ENCODE measurements at places on chromosomes 13 and 19. TPM values are rescaled to one million over a fixed set of nuclear protein-coding genes. Genes with fewer than 3 reads are reported as not detected.

- no peaks in the 10 kb centered on the region for H3K36me3 ChIP-seq
- H3K27me3 ChIP-seq: no peaks in the 10 kb centered on the region
- no peak overlapping the region for H3K4me3 ChIP-seq
Observed at GRCh38 chr19:51158474-51159129, 16.5 kb downstream of the SIGLEC7 start.

DNA sequence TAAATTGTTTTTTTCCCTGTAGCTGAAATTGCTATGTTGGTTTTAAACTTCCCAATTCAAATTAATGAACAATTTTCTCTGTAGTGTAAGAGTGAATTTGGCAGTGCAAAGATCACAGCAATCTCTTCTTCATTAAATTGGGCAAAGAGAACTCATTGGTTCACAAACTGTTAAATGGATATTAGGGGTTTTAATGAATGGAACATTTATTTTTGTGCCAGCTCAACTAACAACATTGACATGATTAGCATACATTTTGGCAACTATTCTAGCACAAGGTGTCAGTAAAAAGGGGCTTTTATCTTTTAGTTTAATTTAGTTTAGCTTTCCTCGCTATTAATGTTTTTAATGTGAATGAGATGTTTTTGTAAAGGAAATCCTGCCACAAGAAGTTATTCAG lies 7.1 kb downstream of the PCDH20 start:
- H3K27me3 ChIP-seq: no peaks in the 10 kb centered on the region
- H3K4me1 ChIP-seq: no peaks in the 10 kb centered on the region
- H3K36me3 ChIP-seq: no peaks in the 10 kb centered on the region
- no peak overlapping the region for H3K4me3 ChIP-seq
- H3K27ac ChIP-seq: no peak overlapping the region
- DNase-seq: no peak

DNA sequence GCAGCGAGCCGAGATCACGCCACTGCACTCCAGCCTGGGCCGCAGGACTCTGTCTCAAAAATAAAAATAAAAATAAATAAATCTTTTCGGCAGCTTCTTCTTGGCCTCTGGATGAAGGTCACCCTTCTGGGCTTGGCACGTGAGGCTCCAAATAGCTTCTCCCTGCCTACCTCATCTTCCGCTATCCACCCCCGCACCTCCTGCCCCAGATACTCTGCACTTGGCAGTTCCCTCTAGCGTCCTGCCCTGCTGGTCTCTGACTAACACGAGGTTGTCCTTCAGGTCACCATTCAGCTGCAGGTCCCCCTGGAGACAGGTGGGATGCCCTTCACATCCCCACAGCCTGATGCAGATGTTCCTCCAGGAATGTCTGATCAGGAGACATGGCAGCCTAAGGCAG lies 8.5 kb upstream of the CCL25 start:
- H3K27me3 ChIP-seq: no peaks in the 10 kb centered on the region
- H3K4me1 ChIP-seq: no peaks in the 10 kb centered on the region
- no peak overlapping the region for H3K27ac ChIP-seq

- no peaks in the 10 kb centered on the region for H3K4me1 ChIP-seq
- DNase-seq: no peak
- H3K27me3 ChIP-seq: no peaks in the 10 kb centered on the region
- no peak overlapping the region for H3K4me3 ChIP-seq
Observed at GRCh38 chr13:51041126-51041525, 69.9 kb downstream of the C13orf42 start.

- no peaks in the 10 kb centered on the region for H3K4me1 ChIP-seq
- H3K27me3 ChIP-seq: no peaks in the 10 kb centered on the region
- no peak overlapping the region for H3K4me3 ChIP-seq
- no peak for DNase-seq
- H3K27ac ChIP-seq: no peak overlapping the region
Observed at GRCh38 chr19:40785526-40785925, 7.5 kb downstream of the RAB4B start.

FREM2 gene
- not detected for polyA plus RNA-seq

CD209 gene
- polyA plus RNA-seq: not detected

NKG7 gene
- polyA plus RNA-seq: 2,087 TPM

IZUMO2 gene
- not detected for polyA plus RNA-seq

SLC44A2 gene
- polyA plus RNA-seq: 285 TPM

GRCh38 chr13:90867336-90867683 lies 480.2 kb upstream of the MIR17HG start:
- no peak for DNase-seq
- no peaks in the 10 kb centered on the region for H3K27me3 ChIP-seq
- no peaks in the 10 kb centered on the region for H3K36me3 ChIP-seq

LCP1 gene
- polyA plus RNA-seq: 1,545 TPM

- H3K4me3 ChIP-seq: no peak overlapping the region
- no peaks in the 10 kb centered on the region for H3K27me3 ChIP-seq
- no peaks in the 10 kb centered on the region for H3K4me1 ChIP-seq
- H3K27ac ChIP-seq: no peak overlapping the region
- DNase-seq: no peak
Observed at GRCh38 chr19:14683439-14683838, 6.4 kb upstream of the ZNF333 start.

DNA sequence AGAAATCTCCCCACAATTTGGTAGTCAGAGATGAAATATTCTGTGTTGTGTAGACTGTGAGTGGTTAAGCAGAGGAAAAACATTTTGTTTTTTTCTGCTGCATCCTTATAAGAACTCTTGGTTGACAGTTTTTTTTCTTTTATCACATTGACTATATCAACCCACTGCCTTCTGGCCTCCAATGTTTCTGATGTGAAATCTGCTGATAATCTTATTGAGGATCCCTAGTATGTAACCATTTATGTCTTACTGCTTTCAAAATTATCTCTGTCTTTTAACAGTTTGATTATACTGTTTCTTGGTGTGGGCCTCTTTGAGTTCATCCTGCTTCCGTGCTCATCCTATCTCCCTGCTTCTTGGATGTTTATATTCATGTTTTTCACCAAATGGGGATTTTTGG lies 316.9 kb downstream of the MTUS2 start:
- no peaks in the 10 kb centered on the region for H3K27me3 ChIP-seq
- no peak for DNase-seq
- H3K4me3 ChIP-seq: no peak overlapping the region
- no peaks in the 10 kb centered on the region for H3K36me3 ChIP-seq
- H3K4me1 ChIP-seq: no peaks in the 10 kb centered on the region
- no peak overlapping the region for H3K27ac ChIP-seq

DNA sequence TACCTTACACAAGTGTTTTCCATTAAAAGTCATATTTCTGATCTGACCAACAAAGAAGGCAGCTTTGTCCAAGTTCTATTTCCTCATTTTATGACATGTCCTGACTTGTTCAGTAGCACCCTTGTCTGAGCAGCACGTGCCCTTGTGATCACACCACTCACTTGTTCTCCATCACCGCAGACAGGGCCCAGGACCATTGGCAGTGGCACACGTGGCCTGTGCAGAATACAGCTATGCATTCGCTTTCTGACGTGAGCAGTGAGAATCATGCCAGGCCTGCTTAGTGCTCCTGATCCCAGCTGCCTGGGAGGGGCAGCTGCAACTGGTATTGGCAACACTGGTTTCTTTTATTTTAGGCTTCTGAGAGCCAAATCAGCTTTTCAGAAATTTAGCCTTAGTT lies 134.2 kb downstream of the FRY start:
- H3K4me3 ChIP-seq: no peak overlapping the region
- no peak overlapping the region for H3K27ac ChIP-seq
- H3K36me3 ChIP-seq: no peaks in the 10 kb centered on the region
- H3K27me3 ChIP-seq: no peaks in the 10 kb centered on the region
- DNase-seq: no peak
